Activated gamma-delta T cell treated with Interleukin-2 at 50 U/mL for 16 hours (primary cell): ENCODE measurements at places on chromosomes 7 and 10.

DNA sequence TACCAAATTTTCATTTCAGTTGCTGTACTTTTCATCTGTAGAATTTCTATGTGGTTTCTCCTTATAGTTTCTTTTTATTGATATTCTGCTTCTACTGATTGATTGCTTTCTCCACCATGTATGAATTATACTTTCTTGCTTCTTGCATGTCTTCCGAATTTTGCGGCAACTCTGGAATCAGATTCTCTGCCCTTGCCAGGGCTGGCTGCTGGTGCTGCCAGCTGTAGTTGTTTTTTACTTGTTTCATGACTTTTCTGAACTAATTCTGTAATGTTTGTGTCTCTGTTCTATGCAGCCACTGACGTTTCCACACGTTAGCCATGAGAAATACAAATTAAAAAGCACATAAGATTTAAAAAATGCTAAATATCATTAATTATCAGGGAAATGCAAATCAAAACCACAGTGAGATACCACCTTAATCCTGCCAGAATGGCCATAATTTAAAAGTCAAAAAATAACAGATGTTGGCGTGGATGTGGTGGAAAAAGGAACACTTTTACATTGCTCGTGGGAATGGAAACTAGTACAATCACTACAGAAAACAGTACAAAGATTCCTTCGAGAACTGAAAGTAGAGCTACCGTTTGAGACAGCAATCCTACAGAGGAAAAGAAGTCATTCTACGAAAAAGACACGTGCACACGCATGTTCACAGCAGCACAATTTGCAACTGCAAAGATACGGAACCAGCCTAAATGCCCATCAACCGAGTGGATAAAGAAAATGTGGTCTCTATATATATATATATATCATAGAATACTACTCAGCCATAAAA, 51.5 kb downstream of the MAD1L1 start:
- no peak for DNase-seq

- DNase-seq: no peak
Measured at GRCh38 chr10:9615189-9615588, 1402.5 kb upstream of the CELF2 start.

GRCh38 chr7:131012477-131013031, 278.5 kb upstream of the KLF14 start:
- DNase-seq: no peak

GRCh38 chr10:7133278-7133677, 277.6 kb downstream of the SFMBT2 start:
- DNase-seq: no peak

- no peak for DNase-seq
Measured at GRCh38 chr10:118358327-118358726, 16.2 kb upstream of the FAM204A start.

- DNase-seq: no peak
Measured at GRCh38 chr7:135320268-135320667, 86.6 kb downstream of the STRA8 start.

- DNase-seq: no peak
Measured at GRCh38 chr10:62308101-62308500, 39.5 kb upstream of the RTKN2 start.

- DNase-seq: no peak
Measured at GRCh38 chr7:41685684-41686083, 17.2 kb downstream of the INHBA start.

DNA sequence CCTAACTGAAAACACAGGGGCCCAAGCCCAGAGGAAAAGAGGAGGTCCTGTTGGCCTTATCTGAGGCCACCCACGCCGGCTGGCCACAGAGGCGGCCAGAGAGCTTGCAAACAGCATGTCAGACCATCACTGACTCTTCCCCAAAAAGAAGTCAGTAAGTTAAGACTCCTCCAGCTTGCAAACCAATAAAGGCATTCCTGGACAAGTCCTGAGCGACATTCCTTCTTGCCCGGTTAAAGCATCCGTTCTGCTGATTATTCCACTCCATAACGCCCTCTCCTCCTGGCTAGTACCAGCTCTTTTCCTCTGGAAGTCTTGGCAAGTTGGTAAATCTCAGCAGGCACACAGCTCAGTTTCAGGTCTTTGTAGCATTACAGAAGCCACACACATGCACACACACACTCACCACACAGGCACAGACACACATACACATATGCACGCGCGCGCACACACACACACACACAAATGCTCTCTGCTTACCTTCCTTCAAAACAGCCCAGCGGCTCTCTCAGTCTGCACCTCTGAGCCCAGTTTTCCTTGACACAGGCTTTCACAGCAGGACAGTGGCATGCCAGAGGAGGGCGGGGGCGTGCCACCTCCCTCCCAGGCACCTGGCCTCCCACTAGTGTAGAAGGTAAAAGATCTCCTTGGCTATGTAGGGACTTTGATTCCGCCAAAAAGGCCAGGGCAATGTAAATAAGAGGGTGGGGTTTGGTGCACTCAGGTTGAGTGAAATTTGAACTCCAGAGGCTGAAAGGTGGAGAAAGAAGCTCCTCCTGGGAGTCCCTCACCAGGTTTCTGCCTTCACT, 201.4 kb downstream of the TNS3 start:
- no peak for DNase-seq

DNA sequence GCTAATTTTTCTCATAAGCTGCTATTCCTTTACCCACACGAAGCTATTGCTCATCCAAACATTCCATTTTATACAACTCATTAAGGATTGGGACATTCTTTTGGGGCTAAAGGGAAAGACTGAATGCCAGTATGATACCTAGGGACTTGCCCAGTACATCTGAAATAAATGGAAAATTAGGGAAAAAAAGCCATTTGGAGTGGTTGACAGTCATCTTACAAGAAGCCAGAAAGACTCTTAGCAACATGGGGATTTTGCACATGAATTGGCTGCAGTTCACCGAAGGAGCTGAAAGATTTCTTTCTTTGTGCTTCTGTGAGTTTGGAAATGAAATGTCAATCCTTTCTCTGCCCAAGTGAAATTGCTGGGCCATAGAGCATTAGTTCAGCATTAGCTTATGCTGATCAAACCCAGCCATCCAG, 43.3 kb upstream of the MTURN start:
- no peak for DNase-seq

DNA sequence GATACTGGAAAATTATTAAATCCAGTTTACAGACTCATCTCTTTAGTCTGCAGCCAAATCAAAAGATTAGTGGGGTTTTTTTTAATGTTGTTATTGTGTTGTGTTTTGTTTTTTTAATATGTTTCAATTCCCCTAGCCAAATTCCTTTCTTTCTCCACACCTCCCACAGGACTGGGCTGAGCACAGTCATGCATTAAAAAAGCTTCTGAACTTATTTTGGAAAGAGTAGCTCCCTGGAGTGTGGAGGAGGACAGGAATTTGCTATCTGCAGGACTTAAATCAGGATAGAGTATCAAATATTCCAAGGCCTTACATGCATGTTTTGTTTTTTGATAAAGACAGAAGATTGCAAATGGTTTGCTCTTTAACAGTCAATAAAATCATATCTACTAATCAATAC, 90.7 kb downstream of the GNAI1 start:
- no peak for DNase-seq

DNA sequence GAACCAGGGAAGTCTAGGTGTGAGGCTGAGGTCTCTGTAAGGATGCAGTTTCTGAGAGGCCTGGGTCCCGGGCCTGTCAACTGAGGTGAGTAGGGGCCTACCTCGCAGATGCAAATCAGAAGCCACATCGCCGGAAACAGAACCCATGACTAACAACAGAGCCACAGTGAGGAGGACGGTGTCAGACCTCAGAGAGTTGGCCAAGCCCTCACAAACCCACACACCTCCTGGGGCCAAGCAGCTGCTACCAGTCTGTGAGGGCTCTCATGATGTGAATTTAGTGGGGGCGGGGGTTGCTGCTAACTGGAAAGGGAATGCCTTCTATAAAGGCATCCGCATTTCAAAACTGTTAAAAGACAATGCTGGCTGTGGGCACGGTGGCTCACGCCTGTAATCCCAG, 103.0 kb downstream of the COBL start:
- DNase-seq: no peak

- DNase-seq: no peak
Measured at GRCh38 chr10:67297637-67298181, 371.9 kb downstream of the LRRTM3 start.

- DNase-seq: no peak
Measured at GRCh38 chr10:89805599-89806013, 104.2 kb downstream of the KIF20B start.

DNA sequence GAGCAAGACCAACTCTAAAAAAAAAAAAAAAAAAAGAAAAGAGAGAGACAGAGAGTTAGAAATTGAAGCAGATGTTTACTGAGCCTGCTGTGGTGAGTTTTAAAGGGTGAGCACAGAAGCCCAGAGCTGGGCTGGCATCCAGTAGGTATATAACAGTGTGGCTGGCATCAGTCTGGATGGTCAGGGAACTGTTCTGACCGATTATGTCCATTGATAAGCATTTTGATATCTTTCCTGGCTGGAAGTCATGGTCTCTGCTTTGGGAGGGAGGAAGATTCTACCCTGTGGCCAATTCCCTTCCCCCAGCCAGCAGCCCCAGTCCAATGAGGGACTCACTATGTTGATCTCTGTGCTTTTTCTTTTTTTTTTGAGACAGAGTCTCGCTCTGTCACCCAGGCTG, 65.2 kb upstream of the PODXL start:
- DNase-seq: no peak

DNA sequence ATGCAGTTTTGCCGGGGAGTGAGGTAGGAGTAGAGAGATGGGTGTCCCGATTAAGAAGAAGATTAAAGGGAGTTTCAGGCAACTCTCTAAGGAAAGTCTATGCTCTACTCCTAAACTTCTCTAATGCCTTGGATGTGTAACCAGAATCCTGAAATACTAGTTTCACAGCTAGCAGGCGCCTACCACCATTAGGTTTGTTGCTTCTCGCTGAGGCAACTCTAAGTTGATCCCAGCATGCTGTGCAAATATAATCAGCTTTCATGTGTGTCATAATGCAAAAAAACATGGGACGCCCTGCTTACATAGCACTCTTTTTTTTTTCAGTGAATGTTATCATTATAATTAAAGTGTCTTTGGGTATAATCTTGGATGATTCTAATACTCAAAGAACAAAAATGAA, 50.4 kb upstream of the FAM3C start:
- DNase-seq: no peak

DNA sequence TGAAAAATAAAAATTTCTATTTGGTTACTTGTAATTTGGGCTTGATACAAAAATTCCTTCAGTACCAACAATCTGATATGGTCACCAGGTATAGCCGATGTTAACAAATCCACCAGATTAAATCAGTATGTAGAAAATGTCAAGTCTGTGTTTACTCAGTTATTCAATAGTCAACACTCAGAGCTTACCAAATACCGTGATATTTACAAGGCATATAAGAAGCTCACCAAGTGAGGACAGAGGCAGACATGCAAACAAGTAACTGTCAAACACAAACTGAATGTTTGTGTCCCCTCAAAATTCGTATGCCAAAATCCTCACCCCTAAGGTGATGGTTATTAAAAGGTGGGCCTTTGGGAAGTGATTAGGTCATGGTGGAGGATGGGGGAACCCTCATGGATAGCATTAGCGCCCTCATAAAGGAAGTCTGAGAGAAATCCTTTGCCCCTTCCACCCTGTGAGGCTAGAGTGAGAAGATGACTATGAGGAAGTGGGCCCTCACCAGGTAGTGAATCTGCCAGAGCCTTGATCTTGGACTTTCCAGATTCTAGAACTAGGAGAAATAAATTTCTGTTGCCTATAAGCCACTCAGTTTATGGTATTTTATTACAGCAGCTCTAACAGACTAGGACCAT, 63.1 kb downstream of the TES start:
- no peak for DNase-seq

DNA sequence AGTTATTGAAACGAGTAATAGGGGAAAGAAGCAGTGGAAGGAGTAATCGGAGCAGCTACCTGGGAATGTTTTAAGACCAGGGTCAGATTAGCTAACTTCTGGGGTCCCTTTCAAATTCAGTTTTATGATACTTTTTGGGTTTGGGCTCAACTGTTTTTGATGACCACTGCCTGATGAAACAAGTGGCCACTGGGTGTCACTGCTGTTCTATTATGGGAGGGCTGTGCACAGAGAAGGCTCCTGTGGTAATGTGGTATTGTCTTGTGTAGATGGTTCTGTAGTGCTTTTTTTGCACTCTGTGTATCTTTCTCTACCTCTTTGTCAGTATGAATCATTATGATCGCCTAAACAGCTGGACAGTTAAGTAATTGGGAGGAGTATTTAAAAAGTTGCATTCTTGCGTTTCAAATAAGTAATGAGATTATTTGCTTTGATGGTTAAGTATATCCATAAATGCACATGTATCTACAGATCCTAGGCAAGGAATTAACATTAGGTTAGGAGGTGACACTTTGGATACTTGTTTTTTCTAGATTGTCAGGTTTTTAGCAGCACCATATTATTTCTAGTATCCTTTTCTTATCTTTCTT, 128.4 kb downstream of the ABCA13 start:
- DNase-seq: no peak

- DNase-seq: no peak
Measured at GRCh38 chr7:37714606-37715005, 31.0 kb downstream of the GPR141 start.

GRCh38 chr7:75813084-75813483, 522 bp downstream of the CCL24 start:
- no peak for DNase-seq

DNA sequence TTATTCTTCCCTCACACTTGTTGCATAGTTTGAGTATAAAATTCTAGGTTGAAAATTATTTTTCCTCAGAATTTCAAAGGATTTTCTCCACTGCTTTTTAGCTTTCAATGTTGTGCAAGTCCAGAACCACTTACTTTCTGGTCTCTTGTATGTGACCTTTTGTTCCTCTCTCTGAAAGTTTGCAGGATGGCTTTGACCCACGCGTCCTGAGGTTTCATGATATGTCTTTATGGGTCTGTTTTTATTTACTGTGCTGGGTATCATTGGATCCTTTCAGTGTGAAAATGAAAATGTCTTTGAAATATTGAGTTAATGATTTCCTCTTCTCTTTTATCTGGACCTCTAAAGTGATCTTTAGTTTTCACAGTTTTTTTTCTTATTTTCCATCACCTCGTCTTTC, 38.5 kb downstream of the C1GALT1 start:
- no peak for DNase-seq

GRCh38 chr10:70538731-70539338, 60.3 kb downstream of the PALD1 start:
- DNase-seq: no peak

DNA sequence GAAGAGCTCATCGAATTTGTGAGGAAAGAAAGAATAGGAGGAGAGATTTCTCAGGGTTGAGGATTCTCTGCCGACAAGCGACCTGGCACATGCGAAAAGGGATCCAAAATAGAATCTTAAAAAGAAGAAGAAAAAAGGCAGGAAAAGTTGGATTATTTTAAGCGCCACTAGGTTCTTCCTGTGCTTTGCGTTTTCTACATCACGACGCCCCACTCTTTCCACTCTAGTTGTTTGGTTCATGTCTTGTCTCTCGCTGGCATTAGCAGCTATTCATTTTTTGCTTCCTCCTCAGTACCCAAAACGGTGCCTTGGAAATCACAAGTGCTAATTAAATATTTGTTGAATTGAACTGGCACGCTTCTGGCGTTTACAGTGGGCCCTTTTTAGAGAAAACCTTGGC, 674 bp upstream of the FRA10AC1 start:
- DNase-seq: no peak

- no peak for DNase-seq
Measured at GRCh38 chr10:88212069-88212468, 348.6 kb downstream of the PTEN start.
